ENCODE measurements at places on chromosomes 12 and 14. TPM values are rescaled to one million over a fixed set of nuclear protein-coding genes. Genes with fewer than 3 reads are reported as not detected.
A peak's percentile ranks its signal among the peaks of the same experiment; 100 is the strongest.

Gene USP44
- 0.02 TPM for total RNA-seq

Gene C1S
- total RNA-seq, result 68.3 TPM

DNA sequence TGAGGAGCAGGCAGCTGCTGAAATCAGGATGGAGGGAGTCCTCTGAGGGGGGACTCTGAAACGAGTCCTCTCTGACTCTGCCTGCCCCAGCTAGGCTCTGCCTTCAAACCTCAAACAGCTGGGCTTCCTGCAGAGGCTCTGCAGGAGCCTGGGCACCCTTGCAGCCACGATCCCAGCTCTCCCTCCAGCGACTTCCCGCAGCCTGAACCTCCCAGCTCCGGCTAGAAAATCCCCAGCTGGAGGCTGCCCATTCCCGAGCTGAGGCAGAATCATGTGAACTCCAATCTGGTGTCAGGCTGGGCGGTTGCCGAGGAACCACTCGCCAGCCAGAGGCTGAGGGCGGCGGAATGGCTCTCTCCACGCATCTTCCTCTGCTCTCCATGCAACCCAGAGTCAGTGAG is at the start of gene GPR68:
Gene GPR68, minus strand, starts transcription at position 204 of the 401 bp plus-strand sequence. CDS start 9,654 bp downstream, outside the sequence.
- DNase-seq, result peak; percentile 64

DNA sequence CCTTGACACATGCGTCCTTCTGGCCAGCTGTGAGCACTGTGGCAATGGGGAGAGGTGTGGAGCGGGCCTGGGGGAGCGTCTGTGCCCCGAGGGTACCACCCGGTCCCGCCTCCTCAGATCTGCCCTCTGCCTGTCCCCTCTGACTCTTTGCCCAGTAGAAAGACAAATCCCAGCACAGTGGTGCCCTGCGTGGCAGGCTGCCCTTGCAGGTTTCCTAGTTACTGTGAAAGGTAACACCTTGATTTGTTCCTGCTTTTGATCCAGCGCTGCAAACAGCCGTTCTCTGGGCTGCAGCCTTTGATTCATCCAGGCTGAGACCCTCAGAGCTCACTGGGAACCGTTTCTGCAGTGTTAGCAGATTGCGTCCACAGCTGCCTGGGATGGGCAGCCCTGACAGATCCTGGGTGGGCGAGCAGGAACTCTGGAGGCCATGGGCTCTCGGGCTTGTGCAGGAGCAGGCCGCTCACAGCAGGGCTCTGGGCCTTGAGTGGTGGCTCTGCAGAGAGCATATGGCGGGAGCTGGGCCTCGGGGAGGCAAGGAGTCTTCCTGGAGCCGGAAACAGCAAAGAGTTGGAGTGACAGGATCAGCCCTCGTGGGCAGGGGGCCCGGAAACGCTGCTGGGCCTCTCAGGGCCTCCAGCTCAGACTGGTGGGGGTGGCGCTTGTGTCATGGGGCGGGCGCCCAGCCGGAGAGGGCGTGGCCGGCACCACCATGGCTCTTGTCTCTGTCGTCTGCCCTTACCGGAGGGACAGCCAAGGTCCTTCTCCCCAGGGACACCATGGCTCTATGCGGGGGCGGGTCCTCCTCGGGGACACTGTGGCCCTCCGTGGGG is 16.6 kb downstream of the FBRSL1 start:
- DNase-seq, result no peak

- DNase-seq, result no peak
Measured at GRCh38 chr12:1328391-1328790, 266.0 kb downstream of the FBXL14 start.

Data from M059J (cell line).